Suppressor macrophage treated with lipopolysaccharide for 1 hour (primary cell): ENCODE measurements at places on chromosomes 5 and 9.

DNA sequence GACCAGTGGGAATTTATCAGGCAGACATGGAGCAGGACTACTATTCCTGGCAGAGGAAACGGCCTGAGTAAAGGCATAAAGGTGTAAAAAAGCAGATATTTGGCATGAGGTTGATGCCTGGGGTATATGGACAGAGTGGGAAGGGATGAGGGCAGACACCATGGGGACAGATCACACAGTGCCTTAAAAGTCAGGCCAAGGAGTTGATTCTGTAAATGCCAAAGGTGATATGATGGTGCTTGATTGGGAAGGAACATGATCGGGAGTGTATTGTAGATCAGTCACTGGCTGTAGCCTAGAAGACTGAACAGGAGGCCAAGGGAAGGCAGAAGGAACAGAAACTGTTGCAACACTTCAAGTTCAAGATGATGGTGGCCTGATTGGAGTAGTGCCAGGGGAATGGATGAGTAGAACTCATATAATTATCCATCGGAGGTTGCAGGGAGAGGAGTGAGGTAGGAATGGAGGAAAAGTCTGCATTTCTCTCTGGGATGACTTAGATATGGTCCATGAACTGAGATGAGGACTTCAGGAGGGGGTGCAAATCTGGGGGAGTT lies 594.3 kb upstream of the KLF4 start:
- peak; percentile 82 for DNase-seq

DNA sequence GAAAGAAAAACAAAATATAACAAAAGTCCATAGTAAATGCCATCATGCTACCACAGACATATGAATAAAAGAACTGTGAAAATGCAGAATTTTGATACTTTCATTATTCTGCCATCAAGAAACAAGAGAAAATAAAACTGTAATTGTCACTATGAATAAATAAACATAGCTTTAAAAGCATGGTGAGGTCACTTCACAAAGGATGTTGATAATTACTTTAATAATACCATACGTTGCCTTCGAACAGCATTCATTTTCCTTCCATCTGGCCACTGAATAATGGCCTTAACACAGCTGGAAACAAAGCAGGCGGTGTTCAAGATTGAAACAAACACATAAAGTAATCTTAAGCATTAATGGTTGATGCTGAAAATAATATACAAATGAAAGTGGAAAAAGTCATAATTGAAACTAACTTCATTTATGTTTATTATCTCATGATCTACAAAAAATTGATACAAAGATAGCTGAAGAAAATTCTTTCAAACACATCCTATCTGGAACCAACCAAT lies 102.0 kb downstream of the AGTPBP1 start:
- no peak for DNase-seq

- DNase-seq = no peak
These were observed 48.6 kb upstream of the ZSWIM6 start for GRCh38 chr5:61283471-61283870.

DNA sequence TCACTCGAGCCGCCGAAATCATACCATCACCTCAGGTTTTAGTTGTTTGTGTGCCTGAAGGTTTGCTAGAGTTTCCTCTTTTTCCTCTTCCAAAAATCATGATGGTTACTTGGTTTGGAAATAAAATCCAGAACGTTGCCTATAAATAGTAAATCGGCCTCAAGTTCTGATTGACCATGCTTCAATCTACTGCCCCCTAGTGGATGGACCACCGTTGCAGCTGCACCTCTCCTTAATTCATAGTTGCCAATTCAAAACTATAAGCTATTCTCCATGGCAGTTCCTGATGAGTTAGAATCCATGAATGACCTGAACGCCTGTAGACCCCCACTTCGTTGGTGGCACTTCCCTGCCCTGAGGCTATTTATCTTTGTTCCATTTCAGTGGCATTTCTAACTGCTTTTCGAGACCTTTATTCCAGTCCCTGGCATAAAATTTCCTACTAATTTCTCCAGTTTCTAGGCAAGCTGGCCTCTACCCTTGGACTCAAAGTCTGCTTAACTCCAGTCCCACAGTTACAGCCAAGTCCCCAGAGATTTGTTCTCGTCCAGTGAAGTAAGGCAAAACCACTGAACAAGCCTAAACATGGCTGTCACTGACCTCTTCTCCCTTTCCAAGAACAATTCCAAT lies 422.6 kb downstream of the EFNA5 start:
- peak; percentile 72 for DNase-seq

GRCh38 chr9:110900456-110900855 lies 137.8 kb downstream of the LPAR1 start:
- DNase-seq = no peak

DNA sequence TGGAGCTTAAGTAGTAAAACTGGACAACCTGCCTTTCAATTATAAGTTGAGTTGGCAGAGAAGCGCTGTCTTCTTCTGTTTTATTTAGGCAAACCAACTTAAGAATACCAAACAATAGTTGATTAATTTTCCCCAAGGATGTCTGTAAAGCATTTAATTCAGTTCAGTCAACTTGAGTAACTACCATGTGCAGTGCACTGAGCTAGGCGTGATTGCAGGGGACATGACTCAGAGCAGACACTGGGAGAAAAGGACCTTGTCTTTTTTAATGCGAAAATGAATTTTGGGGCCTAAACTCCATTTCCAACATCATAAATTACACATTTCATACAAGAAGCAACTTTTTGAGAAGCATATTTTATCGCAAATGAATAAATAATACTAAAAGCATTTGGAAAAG lies 66.3 kb downstream of the FBXL7 start:
- no peak for DNase-seq

GRCh38 chr9:81656871-81657337 lies 32.4 kb downstream of the TLE1 start:
- DNase-seq = no peak

- DNase-seq = no peak
These were observed 340.2 kb downstream of the SLCO4C1 start for GRCh38 chr5:101955891-101956290.

DNA sequence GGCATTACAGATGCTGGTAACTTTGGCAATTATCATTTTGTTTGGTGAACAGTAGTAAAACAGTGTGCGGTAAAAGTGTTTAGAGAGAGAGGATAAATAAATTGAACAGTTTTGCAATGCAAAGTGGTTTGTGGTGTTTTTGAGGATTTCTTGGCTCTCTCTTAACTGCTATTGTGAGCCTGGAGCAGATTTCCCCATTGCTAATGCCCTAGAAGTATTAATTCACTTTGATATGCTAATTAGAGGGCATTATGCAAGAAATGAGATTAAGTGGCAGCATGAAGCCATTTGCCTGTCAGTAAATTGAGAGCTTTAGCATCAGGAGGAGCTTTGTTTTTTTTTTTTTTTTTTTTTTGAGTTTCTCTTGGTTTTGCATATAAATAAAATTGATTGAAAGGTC lies 8.2 kb downstream of the PBX3 start:
- peak; percentile 5 for DNase-seq

DNA sequence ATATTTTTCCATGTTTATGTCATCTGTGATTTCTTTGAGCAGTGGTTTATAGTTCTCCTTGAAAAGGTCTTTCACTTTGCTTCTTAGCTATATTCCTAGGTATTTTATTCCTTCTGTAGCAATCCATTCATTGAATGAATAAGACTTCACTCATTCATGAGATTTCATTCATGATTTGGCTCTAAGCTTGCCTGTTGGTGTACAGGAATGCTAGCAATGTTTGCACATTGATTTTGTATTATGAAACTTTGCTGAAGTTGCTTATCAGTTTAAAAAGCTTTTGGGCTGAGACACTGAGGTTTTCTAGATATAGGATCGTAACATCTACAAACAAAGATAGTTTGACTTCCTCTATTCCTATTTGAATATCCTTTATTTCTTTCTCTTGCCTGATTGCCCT lies 15.9 kb downstream of the RLN2 start:
- no peak for DNase-seq

DNA sequence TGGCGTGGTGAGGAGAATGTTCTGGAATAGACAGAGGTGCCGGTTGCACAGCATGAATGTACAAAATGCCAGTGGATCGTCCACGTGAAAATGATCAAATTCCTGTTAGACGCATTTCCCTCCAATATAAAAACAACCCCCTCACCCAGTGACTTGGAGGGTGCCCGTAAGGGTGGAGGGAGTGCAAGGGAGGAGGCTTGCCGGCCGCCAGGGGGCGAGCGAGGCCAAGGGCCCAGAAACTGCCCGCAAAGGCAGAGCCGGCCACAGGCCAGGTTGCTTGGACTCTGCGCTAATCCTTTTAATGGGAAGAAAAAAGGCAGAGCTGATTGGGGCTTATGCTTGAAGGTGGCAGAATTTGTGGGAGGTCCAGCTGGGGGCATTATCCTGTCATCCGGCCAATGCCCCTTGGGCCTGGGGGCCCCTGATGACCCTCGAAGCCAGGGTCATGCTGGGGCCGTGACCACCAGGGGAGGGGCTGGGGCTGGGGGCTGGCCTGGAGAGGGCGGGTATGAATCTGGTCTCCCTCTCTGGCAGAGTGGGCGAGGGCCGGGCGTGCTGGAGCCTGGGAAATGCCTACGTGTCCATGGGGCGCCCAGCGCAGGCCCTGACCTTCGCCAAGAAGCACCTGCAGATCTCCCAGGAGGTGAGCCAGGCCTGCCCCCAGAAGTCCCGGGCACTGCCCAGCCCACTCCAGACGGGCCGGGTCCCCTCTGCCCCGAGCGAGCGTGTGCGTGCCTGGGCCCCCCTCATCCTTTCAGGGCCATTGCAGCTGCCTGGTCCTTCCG lies 12.0 kb downstream of the GPSM1 start:
- DNase-seq = peak; percentile 77

- no peak for DNase-seq
These were observed 547.2 kb downstream of the CSNK1G3 start for GRCh38 chr5:124059200-124059599.

DNA sequence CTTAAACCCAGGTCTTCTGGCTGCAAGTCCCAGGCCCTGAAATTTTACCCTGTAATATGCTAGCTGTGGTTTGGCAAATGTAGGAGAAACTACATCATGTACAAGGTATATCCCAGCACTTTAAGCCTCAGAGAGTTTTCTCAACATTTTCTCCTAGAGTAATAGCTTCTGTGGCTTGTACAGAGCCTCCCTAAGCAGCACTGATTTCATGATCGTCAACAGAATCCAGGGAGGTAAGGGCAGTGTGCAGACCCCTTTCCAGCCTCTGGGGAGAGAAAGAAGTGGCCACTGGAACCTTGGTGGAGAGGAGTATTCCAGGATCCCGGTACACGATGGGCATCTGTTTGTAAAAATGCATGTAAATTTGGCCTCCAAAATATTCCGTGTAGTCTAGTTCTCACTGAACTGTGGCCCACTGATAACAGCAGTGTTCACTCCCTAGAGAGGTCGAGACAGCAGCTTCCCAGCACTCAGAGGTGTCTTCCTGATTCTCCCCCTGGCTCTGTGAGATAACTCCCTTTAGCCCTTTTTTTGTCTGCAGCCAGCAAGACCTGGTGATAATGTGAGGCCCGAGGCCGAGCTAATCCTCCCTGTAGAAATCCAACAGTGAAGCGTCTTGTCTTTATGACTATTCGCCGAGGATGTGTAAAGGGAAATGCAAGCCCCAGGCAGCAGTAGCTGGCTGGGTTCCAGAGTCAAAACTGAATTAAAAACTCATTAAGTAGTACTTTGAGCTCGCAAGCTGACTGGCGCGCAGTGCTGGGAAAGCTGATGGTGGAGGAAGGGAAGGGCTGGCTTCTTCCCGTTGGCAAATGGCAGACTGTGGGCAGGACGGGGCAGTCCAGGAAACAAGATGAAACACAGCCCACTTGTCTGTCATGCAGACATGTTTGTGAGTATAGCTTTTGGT lies 59.0 kb downstream of the MAP1B start:
- no peak for DNase-seq

DNA sequence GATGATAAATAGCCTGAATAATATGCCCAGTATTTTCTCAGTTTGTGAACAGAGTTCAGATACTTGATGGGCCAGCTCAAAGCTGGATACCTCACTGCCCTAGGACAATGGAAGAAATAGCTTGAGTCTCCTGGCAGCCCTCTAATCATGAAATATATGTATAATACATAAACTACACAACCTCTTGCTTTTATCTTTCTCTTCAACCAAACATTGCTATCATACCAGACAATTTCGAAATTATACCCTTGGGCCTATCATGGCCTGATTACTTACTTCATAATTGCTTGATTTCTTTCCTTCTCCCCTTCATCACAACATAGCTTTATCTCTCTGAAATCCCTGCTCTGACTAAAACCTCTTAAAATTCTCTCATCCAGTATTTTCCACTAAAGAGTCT lies 1144.9 kb upstream of the C9orf72 start:
- no peak for DNase-seq

GRCh38 chr5:58462623-58463230 lies 2.8 kb upstream of the PLK2 start:
- peak; percentile 78 for DNase-seq

- no peak for DNase-seq
These were observed 21.6 kb downstream of the FBXW11 start for GRCh38 chr5:171984748-171985419.

- DNase-seq = no peak
These were observed 19.2 kb upstream of the SMC2 start for GRCh38 chr9:104074876-104075275.

- no peak for DNase-seq
These were observed 114.4 kb downstream of the VPS13A start for GRCh38 chr9:77291714-77292113.

DNA sequence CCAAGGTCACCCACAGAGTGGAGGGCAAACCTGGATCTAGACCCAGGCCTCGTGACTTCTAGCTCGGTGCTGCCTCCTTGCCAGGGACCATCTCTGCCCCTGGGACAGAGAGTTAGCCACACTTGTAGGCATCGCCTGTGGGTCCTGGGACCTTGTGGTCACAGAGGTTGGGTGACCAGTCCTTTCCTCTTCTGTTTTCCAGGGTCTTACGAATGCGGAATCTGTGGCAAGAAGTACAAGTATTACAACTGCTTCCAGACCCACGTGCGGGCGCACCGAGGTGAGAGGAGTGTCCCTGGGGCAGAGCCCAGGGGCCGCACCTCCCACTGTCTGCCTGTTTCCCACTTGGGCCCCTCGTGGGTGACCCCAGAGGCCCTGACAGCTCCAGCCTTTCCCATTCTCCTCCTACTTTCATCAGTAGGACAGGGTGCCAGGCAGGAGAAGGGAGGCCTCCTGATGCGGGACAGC lies 76.3 kb downstream of the AMBP start:
- no peak for DNase-seq

DNA sequence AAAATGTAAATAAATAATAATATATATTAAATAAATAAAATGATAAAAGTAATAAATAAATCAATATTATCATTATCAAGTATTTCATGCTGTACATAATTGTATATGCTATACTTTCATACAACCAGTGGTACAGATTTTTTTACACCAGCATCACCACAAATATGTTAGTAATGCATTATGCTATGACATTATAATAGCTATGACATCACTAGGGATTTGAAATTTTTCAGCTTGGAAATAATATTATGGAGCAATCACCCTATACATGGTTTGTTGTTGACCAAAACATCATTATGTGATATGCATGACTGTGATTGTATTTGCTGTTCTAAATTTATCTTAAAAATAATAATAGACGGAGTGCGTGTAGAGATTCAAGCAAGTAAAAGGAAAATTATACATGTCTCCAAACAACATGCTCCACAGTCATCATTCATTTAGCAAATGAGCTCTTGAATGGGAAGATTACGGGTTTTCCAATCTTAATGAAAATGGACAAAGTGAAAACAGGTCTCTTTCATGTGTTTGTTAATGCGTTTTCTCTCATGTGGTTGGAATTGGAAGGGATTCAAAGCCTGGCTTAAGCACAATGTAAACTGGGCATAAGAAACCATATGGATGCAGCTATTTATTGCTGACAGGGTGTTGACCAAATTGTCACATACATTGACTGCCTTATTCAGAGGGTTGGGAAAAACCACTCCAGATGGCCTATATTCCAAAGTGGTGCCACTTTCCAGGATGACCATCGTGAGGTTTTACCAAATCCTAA lies 643.0 kb upstream of the RGMB start:
- no peak for DNase-seq
